ENCODE measurements at places on chromosomes 6 and 20.

DNA sequence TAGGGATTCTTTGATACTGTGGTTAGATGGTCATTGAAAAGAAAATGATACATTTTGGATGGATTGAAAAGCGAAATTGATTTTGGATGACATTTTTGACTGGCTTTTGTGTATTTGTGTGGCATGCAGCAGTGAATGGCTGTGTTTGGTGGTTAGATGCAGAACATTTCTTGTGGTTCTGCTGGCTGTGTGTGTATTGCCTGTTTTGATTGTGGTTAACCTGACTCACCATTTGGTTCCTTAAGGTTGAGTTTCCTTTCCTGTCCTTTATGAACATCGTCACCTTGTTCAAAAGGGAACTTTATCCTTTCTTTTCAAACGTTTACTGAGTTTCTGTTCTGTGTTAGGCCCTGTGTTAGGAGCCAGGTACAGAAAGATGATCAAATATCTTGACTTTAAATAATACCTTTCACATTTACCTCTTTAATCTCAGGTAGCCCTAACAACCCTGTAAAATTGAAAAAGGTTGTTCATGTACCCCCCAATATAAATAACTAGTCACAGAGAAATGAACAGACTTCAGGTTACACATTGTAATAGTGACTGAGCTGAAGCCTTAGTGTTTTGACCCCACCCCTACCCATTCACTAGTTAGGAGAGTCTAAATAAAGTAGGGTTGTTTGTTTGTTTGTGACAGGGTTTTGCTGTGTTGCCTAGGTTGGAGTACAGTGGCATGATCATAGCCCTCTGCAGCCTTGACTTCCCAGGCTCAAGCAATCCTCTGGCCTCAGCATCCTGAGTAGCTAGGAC lies 23.8 kb downstream of the ANKS1A start:
- peak; percentile 75 for DNase-seq

DNA sequence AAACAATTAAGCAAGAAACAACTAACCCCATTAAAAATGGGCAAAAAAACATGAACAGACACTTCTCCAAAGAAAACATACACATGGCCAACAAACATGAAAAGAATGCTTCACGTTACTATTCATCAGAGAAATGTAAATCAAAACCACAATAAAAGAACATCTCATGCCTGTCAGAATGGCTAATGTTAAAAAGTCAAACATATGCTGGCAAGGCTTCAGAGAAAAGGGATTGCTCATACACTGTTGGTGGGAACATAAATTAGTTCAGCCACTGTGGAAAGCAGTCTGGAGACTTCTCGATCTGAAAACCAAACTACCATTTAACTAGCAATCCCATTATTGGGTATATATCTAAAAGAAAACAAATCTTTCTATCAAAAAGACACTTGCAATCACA lies 217.5 kb downstream of the TINAG start:
- DNase-seq: no peak

DNA sequence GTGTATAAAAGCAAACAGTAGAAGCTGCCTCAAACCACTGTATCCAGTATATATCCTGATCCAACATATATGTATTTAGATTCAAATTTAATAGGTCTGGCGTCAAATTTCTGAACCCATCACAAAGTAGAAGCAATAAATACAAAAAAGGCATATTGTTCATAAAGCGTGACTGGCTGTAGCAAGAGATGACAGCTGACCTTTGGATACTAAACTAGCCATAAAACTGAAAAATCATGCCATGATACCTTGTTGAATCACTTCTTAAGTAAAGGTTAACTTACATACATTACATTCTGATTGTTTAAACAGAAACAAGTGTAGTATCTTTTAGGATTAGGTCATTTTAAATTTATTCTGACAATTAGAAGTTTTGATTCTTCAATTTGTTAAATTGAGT lies 372.0 kb upstream of the FLRT3 start:
- no peak for DNase-seq

- DNase-seq: no peak
Measured at GRCh38 chr20:18722371-18722770, 91.2 kb upstream of the SCP2D1 start.

GRCh38 chr6:151434369-151434768 lies 17.6 kb downstream of the RMND1 start:
- no peak for DNase-seq

DNA sequence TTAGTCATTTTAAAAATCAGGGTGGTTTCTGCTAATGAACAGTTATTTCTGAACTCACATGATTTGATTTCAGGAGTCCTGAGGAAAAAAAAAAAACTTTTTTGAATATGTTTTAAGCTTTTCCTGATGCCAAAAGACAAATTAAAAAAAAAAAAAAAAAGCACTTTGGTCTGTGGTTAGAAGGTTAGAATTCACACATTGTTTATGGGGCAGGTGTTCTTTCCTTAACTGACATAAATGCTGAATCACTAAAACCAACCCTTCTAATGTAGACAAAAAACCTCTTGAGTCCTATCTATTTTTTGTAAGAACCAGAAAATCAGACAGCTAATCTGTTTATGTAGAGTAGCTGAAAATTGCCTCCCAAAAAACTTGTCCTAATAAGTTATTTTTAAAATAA lies 20.4 kb downstream of the THEMIS start:
- DNase-seq: no peak

DNA sequence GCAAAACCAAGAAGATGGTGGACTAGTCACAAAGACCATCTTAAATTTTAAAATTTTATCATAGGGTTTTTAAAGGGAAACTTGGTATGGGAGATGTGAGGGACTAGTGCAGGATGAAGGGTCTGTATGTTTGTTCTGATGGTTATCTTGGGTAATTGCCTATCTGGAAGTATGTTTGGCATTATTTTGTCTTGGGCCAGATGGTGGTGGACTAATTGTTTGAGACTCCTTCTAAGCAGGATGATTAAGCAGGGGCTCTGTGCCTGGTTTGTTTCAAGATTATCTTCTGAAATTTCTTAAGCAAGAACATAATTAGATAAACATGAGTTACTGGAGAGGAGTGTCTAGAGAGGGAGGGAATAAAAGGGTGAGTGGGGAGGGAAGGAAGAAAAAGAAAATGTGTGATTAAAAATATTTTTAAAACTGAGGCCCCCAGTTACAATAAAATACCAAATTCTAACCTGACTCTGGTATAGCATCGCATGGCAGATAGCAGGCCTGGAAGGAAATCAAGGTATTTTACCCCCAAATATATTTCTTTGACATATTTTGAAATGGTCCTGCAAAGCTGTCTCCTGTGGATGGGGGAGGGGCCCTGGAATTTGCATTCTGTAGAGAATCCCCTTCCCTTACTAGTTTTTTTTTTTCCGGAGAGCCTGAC lies 49.9 kb upstream of the FAM184A start:
- no peak for DNase-seq

DNA sequence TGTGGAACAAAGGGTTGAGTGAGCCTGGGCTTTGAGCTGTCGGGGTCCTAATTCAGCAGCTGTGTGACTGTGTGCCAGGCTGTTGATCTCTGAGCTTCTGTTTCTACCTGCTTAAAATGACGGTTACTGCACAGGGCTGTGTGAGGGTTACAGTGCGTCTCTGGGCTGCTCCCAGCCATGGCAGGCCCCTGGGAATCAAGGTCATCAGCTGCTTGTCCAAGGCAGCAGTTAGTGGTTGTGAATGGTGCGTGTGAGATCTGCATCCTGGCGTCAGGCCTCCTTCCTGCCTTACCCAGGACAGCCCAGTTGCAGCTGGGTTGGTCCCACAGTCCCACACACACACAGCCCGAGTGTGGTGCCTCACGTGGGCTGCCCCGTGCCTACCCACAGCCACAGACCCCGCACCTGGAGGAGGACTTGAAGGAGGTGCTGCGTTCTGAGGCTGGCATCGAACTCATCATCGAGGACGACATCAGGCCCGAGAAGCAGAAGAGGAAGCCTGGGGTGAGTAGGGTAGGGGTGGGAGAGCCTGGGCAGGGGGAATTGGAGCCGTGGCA lies 15.6 kb downstream of the GTSF1L start:
- DNase-seq: no peak

GRCh38 chr6:54586251-54586650 lies 260.3 kb upstream of the FAM83B start:
- DNase-seq: no peak

GRCh38 chr20:16445482-16445881 lies 127.8 kb downstream of the KIF16B start:
- DNase-seq: no peak

- DNase-seq: no peak
Measured at GRCh38 chr6:112846681-112847080, 499.6 kb downstream of the RFPL4B start.

- no peak for DNase-seq
Measured at GRCh38 chr20:40706977-40707582, 18.0 kb upstream of the MAFB start.

DNA sequence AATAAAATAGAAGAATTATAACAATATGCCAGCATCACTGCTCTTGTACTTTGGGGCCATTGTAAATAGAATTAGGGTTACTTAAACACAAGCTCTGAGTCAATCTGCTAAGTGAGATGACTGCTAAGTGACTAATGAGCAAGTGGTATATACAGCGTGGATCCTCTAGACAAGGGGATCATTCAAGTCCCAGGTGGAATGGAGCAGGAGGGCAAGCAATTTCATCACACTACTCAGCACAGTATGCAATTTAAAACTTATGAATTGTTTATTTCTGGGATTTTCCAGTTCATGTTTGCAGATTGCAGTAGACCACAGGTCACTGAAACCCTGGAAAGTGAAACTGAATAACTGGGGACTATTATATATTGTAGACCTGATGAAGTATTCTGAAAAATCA lies 235.3 kb downstream of the BTBD3 start:
- DNase-seq: peak; percentile 8

DNA sequence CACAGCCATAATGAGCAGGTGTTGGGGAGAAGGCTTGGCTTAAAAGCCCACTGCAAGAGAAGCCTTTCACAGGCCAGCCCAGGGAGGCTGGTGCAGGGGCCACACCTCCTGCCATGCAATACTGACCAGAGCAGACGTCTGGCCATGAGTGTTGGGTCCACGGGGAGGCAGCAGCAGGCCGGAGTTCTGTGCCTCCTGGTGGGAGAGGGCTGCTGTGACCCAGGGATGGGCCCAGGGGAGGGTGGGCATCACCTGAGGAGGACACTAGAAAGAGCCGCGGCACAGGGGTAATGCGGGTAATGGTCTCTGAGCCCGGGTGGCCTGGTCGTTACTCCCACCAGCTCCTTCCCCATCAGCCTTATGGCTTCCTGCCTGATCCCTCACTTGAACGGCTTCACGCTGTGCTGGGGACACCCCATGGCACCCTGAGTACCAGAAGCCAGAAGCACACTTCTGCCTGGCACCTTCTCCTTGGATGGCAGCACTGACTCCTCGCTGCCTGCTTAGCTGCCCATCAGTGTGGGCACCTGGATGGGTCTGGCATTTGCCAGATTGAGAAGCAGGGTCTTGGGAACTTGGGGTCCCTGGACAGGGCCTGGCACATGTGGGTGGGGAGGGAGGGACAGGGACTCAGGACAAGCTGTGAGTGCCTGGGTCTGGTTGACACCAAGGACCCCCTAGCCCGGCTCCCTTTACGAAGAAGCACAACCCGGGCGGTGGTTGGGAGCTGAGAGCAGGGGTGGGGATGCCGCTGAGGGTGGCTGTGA lies 108.8 kb downstream of the ASXL1 start:
- DNase-seq: no peak

DNA sequence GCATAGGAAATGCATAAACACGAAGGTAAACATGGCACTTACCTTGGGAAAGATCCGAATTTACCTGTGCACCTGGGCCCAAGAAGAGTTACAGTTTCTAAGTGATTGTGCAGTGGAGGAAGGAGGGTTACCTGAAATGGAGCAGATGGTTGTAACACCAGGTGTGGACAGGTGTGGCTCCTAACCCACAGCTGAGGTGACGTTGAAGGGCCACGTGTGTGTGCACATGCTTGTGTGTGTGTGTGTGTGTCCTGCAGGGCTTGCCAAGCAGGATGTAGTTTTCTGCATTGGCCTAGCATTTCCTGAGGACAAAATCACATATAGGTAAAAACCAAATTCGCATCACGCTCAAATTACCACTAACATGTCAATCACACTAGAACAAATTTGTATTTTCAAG lies 240.8 kb downstream of the ANKRD60 start:
- DNase-seq: no peak

DNA sequence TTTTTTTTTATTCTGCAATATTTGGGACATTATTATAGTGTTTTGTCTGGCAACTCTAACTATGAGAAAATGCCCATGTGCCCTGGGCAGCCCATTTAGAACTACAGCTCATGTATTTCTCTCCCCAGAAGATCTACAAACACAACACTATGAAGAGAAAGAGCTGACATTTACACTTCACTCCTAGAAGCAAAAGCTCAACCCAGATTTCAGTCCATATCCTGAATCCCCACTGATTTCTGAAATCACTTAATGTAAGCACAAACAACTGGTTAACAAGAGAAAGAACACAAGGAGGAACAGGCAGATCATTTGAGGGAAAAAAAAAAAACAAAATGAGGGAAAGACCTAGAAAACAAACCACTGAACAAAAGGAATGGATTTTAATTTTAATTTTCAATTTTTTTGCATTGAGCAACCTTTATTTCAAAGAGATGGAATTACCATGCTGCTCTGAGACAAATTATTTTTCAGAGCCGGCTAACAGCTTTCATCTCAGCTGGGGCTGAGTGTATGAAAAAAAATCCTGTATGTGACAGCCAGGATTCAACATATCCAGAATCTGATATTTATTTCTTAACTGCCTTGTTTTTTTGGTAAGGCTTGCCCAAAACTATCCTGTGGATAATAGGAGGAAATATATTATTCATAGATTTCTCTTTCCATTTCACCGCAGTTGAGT lies 32.5 kb downstream of the KIAA0319 start:
- no peak for DNase-seq

- DNase-seq: no peak
Measured at GRCh38 chr6:39999006-39999867, 65.0 kb upstream of the MOCS1 start.

DNA sequence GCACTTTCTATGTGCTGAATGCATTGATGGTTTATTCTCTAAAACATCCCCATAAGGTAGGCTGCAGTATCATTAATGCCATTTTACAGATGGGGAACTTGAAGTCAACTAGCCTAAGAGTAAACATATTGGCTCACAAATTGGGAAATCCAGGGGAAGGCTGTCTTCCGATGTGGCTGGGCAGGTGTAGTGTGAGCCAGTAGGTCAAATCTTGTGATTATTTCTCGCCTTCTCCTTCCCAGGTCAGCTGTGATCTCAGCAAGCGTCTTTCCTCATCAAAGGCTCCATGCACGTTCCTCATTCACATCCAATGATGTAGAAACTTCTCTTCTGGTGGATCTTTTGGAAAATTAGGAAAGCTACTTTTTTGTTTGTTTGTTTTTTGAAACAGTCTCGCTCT lies 94.1 kb upstream of the SHLD1 start:
- DNase-seq: no peak

GRCh38 chr6:146050168-146050567 lies 21.3 kb downstream of the GRM1 start:
- no peak for DNase-seq

DNA sequence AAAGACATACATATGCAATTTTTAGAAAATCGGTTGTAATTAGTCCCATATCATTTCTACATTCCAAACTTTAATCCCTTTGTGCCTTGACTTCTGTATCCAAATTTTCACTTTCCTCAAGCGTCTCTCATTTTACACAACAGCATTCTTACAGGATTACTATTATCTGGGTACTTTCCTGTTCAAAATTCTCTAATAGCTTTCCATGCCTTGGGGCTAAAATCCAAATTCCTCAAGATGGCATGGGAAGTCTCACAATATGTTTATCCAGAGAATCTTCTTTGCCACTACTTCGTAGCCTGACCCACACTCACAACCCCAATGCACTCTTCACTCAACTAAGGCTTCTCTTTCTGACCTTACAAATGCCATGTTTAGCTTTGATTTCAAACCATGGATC lies 125.0 kb downstream of the TBX18 start:
- DNase-seq: no peak

GRCh38 chr6:54910431-54910884 lies 63.9 kb downstream of the FAM83B start:
- no peak for DNase-seq

All from AG08396 (cell line).